ENCODE measurements at places on chromosomes 3 and 15.
A peak's percentile ranks its signal among the peaks of the same experiment; 100 is the strongest.

DNA sequence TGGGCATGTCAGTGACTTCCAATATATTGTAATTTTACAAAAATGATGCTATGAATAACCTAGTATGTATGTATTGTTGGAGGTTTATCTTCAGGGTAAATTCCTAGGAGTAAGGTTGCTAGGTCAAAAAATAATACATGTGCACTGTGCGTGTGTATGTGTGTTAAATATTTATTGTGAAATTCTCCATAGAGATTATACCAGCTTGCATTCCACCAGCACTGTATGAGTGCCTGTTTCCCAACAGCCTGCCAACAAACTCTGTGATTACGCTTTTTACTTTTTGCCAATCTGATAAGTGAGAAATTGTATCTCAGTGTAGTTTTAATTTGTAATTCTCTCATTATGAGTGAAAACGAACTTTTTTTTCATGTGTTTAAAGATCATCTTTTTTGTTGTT, 12.6 kb upstream of the IGF2BP2 start:
- DNase-seq = no peak

GRCh38 chr3:127822682-127823425, 539 bp upstream of the MGLL start:
- peak; percentile 69 for DNase-seq

DNA sequence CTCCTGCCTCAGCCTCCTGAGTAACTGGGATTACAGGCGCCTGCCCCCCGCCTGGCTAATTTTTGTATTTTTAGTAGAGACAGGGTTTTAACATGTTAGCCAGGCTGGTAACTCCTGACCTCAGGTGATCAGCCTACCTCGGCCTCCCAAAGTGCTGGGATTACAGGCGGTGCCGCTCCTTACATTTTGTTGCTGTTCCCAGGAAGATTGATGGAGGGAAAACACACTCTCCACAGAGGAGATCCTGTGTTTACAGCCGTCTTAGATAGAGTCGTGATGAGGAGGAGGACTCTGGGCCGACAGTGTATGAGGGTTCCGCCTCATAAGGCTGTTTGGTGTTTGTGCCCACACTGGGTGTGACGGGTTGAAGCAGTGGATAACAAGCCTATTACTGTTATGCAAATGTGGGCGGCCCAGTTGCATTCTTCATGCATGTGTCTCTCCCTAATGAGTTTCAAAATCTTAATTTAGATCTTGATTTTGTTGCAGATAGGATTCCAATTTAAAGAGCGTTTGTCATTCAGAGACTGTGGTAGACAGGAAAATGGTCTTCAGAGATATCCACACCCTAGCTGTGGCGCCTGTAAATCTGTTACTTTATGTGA, 60.0 kb downstream of the APBA2 start:
- no peak for DNase-seq

GRCh38 chr3:58000306-58001085, 7.7 kb upstream of the FLNB start:
- no peak for DNase-seq
